ENCODE measurements at places on chromosomes 4 and X.

GRCh38 chr4:3406021-3406420, 35.7 kb upstream of the HGFAC start:
- DNase-seq: no peak

DNA sequence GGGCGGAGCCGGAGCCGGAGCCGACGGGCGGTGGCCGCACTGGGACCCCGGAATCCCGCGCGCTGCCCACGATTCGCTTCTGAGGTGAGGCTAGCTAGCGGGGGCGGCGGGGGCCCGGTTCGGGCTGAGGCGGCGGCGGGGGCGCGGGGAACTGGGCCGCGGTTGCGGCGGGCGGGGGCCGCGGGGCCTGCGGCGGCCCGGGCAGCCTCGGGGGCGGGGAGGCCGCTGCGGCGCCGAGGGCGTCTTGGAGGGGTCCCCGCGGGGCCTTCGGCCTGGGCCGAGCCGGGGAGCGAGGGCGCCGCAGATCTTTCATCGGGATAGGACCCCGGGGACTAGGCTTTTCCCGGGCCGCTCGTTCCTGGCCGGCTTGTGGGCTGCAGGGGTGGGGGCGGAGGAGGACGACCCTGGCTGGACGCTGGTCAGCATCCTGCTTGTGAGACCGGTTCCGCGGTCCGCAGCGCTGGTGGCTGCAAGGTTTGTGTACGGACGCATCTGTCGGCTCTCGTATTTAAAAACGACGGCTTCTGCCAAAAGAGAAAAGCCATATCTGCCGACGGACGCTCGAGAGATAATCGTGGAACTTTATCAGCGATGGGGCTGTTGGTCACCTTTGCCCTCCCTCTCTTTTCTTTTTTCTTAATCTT, 419 bp downstream of the ADD1 start:
- peak; percentile 74 for DNase-seq

DNA sequence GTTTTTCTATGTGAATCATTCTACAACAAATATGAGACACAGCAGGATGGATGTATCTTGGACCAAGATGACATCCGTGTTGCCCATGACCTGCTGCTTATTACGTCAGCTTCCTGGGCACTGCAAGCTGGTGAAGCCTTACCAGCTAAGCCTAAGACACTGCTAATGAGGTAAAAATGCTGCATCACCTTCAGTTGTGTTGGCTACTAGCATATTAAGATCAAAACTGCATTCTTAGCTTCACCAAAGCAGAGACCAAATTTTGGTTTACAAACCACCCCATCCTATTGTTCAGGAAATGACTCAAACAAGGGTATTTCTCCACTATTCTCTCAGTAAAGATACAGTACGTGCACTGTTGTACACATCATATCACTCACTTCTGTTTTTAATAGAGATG, 50.3 kb downstream of the MAML3 start:
- DNase-seq: no peak

DNA sequence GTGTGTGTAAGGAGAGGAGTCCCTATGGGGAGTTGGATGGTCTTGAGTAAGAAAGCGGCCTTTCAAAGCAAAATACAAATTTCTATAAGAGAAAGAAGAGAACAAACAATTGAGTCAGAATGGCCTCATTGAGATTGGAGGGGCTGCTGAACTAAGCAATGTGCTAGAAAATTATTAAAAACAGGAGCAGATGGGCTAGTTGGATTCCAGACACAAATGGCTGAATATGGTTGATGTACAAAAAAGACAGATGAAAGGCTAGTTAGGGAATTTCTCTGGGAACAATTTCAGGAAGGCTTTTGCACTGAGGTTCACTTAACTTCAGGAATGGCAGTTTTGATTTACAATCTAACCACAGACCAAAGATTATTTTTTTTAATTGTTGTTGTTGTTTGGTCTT, 1806.8 kb upstream of the TENM3 start:
- DNase-seq: no peak

GRCh38 chrX:94854251-94854650, 1180.2 kb downstream of the FAM133A start:
- peak; percentile 91 for DNase-seq

GRCh38 chr4:105937759-105938158, 42.5 kb downstream of the NPNT start:
- no peak for DNase-seq

DNA sequence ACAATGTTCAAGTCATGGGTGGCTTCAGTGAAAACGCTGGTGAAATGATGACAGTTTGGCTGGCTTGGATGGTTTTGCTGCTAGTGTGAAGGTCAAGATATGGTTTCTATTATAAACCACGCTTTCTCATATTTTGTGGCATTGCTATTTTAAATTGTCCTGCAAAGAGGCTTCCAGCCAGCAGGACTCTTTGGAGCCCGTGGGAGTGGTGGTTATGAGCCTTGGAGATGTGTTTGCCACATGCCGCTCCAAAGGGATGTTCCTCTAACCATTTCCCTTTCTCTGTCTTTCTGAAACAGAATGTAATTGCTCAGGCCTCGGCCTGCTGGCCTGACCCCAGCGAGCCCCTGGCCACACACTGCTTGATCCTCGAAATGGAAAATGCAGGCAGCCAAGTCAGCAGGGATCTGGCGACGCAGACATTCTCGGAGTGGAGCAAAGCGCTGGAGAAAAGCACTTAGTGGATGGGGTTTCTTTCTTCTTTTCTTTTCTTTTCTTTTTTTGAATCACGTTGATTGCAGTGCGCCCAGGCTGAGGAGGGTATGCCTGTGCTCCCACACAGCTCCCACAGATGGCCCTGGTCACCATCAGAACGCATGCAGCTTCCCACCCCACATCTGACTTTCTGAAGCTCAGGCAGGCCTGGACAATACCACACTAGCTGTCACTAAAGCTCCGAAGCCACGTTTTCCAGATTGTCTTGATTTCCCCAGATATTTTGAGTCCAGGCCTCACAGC, 114.0 kb downstream of the ENPP6 start:
- DNase-seq: peak; percentile 60

- DNase-seq: no peak
Observed at GRCh38 chr4:155687380-155687982, 20.8 kb downstream of the GUCY1A1 start.

- no peak for DNase-seq
Observed at GRCh38 chr4:159290321-159291030, 187.6 kb downstream of the RAPGEF2 start.

DNA sequence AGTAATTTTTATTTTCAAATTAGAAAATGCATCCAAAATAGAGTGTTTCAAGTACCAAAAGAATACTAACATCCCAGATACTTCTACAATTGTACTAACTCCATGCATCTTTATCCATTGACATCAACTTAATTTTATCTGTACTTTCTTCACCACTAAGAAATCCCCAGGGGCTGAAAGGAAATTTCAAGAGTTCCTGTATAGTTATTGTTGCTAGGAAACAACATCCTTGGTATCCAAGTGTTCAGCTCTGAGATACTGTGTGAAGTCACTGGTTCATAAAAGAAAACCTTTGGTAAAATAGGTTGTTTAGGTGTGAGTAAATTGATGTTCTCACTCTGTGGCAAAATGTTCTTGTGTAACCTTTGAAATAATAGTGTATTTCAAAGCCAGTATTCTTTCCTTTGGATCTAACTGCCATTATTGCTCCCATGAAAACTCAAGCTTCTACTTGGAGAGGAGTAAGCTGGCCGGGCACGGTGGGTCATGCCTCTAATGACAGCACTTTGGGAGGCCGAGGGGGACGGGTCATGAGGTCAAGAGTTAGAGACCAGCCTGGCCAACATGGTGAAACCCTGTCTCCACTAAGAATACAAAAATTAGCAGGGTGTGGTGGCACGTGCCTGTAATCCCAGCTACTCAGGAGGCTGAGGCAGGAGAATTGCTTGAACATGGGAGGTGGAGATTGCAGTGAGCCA, 72.9 kb downstream of the COMMD8 start:
- DNase-seq: no peak

GRCh38 chrX:76148041-76148665, 24.7 kb upstream of the PBDC1 start:
- DNase-seq: peak; percentile 15

GRCh38 chrX:154419688-154420401, 8.5 kb downstream of the TAFAZZIN start:
- no peak for DNase-seq

GRCh38 chrX:111881715-111882114, 5.7 kb downstream of the TRPC5OS start:
- no peak for DNase-seq

DNA sequence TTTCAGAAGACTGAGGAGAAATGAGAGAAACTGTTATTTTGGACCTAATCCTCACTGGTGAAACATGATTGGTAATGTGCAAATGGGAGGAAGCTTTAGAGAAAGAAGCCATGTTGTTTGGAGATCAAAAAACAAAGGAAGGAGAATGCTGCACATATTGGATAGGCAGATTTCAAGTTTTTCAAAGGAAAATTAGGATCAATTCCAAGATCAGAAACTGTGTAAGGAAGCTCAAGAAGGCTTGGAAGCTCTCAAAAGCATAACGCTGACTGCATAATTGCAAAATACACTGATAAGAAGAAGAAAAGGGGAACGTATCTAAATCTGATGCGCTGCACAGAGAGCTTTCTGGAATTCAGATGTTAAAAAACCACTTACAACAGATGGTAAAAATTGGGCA, 34.6 kb downstream of the KLHL15 start:
- DNase-seq: no peak

GRCh38 chr4:81030061-81030980, at the start of gene BMP3:
BMP3 (plus strand) TSS chr4:81030708; CDS start chr4:81031285, 577 bp downstream.
- peak; percentile 36 for DNase-seq
